Mammary epithelial cell (primary cell): ENCODE measurements at places on chromosomes 6 and 20.
A peak's percentile ranks its signal among the peaks of the same experiment; 100 is the strongest.

GRCh38 chr6:6283746-6284145 lies 36.7 kb downstream of the F13A1 start:
- DNase-seq = no peak

- peak; percentile 80 for DNase-seq
Measured at GRCh38 chr20:11235058-11235457, 561.3 kb upstream of the JAG1 start.

DNA sequence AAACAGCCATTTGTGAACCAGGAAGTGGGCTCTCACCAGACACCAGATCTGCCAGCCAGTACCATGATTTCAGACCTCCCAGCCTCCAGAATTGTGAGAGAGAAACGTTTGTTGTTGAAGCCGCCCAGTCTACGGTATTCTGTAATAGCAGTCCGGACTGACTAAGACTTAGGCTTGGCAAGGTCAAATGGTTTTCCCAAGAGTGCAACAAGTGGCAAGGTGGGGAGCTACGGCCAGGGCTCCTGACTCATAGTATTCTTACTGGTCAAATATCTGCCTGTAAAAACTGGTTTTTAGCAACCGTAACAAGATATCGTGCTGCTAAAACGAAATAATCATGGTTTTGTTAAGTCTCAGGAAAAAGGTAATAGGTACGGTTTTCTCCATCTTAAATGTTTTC lies 37.8 kb downstream of the MCUR1 start:
- DNase-seq = no peak

- no peak for DNase-seq
Measured at GRCh38 chr6:72464246-72464645, 157.6 kb upstream of the KCNQ5 start.

DNA sequence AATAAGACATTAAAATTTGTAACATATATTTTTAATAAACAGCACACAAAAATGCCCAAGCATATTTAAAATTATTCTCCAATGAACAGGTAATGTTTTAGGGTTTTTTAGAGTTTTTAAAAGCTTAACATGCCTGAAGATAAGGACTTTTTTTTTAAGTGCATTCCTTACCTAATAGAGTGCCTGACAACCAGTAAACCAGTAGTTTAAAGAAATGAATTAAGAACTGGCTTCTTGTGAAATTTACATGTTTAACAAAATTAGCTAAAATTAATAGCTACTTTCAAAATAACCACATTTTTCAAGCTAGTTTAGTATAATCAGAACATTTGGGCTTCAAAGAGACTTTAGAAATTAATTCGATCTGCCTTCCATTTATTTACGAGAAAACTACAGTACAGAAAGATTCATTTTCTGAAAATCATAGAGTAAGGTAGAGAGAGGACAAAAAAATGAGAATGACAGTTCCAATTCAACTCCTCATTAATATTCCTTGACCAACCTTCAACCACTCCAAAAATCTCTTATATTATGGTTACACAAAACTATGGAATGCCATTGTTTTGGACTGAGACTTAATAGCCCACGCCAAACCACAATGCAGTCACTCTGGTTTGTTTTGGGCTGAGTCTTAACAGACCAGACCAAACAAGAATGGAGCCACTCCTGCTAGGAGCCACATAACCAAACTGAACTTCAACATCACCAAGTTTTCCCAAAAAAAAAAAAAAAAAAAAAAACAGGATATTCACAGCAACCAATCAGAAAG lies 5.7 kb upstream of the PLN start:
- DNase-seq = peak; percentile 78

DNA sequence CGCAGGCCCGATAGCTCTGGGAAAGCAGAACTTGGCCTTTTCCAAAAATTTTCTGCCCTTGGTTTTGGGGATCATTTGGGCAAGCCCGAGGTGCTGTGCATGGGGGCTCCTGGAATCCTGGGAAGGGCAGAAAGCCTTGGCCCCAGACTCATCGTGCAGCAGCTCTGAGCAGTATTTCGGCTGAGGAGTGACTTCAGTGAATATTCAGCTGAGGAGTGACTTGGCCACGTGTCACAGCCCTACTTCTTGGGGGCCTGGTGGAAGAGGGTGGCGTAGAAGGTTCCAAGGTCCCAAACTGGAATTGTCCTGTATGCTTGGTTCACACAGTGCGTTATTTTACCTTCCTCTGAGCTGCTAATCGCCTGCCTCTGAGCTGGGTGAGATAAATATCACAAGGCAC lies 1.1 kb upstream of the BMP2 start:
- no peak for DNase-seq

- DNase-seq = no peak
Measured at GRCh38 chr20:58894652-58895447, 42.3 kb downstream of the GNAS start.

DNA sequence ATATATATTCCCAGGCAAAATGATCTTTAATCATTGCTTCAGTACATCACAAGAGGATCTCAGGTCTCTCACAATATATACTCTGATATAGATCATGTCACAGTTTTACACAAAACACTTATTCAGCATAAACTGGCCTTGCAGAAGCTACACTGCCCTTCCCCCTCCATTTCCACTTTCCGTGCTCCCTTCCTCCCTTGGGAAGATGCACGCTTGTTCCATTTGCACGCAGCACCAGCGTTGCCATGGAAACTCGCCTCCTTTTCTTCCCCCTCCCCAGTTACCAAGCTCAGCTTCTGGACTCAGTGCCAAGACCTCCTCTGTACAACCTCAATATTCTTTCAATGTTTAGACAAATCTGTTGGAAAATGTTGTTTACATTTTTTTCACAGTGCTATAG lies 154.6 kb downstream of the RFPL4B start:
- DNase-seq = no peak

- no peak for DNase-seq
Measured at GRCh38 chr6:34096814-34097213, 49.1 kb downstream of the GRM4 start.

DNA sequence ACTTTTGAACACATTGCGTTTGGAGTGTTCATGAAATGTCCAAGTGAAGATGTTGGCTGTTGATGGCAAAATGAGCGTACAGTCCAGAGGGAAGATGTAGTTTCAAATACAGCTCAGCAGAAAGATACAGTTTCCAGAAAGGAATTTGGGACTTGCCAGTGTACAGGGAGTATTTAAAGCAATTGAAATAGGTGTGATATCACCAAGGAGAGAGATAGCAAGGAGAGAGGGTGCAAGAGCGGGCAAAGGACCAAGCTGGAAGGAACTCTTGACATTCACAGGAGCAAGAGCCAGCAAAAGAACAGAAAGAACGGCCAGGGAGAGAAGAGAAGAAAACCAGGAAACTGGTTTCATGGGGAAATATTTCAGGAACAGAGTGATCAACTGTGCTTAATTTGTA lies 47.8 kb downstream of the CARMIL1 start:
- DNase-seq = no peak

DNA sequence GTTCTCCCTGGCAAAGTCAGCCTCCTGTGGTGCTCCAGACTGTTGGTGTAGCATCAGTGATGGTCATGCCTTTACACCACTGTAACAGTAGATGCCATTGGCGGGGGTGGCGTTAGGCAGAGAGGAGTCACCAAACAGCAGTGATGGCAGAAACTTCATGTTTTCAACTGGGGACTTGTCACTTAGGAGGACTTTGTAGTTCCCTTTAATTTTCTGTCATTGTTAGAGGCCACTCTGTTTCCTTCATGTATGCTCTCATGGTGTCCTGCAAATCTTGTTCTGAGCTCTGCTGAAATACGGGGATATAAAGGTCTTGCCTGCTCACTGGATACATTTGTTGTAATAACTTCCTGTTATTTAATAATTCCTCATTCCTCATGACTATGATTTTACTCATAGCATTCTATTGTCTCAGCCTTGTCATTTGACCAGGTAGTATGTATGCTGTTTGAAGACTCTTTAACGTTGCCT lies 4.6 kb downstream of the MAP3K4 start:
- peak; percentile 73 for DNase-seq

DNA sequence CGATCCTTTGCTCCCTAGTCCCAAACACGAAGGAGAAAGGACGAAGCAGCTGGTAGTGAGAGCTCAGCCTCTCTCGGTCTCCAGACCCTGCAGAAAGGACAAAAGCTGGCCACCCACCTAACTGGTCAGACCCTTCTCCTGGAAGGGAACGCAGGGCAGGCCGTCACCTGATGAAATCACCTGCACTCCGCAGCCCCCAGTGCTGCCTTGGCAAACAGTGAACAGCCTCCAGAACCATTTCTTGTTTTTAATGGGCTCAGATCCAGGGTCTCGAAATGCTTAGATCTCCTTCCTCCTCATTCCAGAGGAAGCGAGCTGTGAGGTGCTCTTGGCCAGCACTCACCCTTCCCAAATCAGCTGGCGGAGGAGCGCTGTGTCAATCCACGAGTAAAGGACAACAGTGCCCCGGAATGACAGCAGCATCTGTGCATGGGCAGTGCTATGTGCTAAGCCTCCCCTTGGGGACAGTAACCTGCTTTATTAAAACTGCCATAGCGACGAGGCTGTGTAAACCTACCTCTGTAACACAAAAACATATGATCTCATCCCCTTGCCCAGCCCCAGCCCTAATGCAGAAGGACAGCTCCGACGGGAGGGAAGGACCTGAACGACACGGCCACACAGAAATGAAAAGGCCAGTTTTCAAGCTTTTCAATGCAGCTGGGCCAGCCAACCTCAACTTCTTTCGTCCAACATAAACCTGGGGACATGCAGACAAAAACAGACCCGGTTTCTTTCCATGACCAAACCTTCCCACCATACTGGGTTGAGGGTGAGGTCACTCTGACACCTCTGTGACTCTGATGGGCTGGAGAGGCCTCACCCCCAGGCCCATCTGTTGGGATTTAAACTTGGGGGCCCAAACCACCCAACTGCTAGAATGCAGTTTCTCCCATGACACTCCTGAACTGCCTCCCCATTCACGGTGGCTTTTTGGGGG lies 43.3 kb downstream of the SULF2 start:
- no peak for DNase-seq
